Activated naive CD4-positive, alpha-beta T cell (primary cell): ENCODE measurements at places on chromosomes 7 and 10.

DNA sequence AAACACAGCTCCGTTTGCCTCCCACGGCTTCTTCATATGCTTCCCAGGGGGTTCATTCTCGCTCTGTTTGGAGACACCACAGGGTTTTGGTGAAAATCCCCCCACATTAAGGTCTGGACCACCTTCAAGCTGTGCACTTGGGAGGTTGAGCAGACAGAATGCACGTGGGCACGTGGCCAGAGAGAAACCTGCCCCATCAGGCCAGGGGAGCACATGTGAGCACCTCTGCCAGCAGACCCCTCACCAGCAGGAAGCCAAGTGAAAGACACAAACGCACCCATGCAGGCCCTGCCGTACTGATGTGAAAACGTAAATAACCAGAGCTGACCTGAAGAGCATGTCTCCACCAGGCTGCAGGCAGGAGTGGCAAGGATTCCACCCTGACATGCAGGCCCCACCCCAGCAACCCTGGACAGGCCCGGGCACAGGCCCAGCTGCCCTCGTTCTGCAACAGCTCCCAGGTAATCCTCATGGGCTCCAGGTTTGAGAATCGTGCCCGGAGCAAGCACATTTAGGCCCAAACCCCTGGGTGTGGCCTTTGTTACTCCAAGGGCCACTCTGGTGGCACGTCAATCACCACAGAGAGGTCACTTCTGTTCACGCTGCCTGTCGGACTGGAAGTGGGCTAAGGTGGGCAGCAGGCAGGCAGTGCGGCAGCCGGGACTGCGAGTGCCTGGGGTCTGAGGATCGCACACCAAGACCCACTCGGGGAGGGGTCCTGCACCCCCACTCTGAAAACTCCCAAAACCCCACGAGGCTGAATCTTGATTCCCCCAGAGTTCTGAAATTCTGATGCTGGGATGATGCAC lies 184.4 kb downstream of the PTPRN2 start:
- DNase-seq: no peak

GRCh38 chr7:142379201-142379885 lies 121.5 kb upstream of the PRSS58 start:
- no peak for DNase-seq

DNA sequence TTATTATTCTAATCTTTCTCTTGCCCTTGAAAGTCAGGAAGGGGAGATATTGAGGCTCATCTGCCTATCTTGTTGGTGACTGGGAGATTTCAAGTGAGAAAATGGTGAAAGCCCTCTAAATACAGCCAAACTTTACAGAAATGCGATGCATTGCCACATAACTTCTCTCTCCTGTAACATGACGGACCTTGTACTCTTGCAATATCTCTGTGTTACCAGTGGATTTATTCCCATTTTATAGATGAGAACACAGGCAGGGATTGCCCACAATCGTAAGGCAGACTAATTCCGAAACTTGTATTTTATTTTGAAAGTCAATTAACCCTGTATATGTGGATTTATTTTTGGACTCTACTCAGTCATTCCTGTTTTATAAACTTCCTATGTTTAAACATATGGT lies 57.3 kb upstream of the MPP7 start:
- DNase-seq: no peak

DNA sequence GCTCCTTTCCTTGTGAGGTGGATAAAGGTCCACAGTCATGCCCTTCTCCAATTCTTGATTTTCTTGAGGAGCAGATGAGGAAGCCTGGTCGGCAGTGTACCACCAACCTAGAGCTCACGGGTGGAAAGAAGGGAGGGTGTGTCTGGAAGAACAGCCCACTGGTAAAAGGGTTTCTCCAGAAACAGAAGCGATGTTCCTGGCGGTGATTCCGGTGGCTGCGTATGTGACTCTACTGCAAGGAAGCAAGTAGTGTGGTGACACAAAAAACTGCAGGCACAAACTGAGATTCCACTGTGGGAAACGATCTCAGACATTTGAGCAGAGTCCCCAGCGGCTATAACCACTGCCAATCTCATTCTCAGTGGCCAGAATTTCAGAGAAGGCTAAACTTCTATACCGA lies 65.9 kb upstream of the ATP6V0A4 start:
- DNase-seq: no peak

- DNase-seq: no peak
These were observed 314.6 kb downstream of the FRMD4A start for GRCh38 chr10:14016011-14016536.

GRCh38 chr10:131641231-131641630 lies 259.6 kb upstream of the PPP2R2D start:
- no peak for DNase-seq

DNA sequence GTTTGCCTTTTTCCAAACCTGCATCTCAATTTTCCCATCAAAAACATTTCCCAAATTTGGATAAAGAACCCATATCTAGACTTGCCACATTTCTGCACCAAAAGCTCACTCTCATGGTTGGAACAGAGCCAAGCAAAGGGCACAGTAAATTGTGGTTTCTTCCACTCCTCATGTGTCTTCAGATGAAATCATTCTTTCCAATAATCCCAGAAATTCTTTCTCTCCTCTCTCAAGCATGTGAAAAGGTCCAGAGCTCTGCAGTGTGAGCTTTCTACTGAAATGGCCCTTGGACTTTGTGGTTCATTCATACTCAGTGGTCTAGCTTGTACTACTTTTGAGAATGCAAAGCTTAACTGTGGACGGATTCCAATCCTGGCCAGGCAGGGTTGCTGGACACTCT lies 19.8 kb downstream of the PRSS2 start:
- DNase-seq: no peak
